Amniotic epithelial cell (primary cell): ENCODE measurements at places on chromosomes 11 and 22.

DNA sequence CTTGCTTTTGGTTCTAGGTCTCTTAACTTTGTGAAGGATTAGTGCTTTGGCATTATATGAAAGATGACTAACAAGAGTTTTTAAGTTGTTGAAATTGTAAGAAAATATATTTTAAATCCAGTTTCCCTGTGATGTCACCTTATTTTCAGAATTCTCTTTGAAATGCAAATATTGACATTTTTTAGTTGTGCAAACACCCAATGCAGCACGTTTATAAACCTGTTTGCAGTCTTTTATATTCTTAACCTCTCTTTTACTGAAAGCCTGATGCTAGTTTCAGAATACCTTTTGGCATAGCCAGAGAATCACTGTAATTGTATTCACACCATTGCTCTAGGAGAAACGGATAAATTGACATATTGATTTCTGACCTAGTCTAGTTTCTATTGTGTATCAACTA is 42.8 kb upstream of the SLC37A2 start:
- no peak for DNase-seq

- no peak for DNase-seq
These were observed 132.2 kb upstream of the NECTIN1 start for GRCh38 chr11:119861160-119861559.

- no peak for DNase-seq
These were observed 64.4 kb downstream of the SPON1 start for GRCh38 chr11:14026961-14027360.

GRCh38 chr11:114260483-114260882 is 35.7 kb upstream of the NNMT start:
- DNase-seq = no peak

GRCh38 chr11:396511-396947 is 2.5 kb downstream of the PKP3 start:
- peak; percentile 13 for DNase-seq

DNA sequence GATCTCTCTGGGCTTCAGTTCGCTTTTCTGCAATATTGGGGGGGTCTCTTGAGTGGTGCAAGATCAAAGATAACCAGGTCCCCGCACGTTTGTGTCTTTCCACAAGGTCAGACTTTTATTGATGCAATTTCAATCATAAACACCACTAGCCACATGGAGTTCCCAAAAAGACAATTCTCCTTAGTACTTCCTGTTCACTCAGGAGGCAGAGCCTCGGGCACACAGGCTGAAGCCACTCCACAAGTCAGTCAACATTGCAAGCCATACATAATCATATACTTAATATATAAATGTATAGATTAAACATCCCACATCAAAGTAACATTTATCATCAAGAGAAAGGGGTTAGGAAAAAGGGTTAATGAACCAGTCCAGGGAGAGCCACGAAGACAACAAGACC is 12.0 kb downstream of the ST14 start:
- DNase-seq = no peak

DNA sequence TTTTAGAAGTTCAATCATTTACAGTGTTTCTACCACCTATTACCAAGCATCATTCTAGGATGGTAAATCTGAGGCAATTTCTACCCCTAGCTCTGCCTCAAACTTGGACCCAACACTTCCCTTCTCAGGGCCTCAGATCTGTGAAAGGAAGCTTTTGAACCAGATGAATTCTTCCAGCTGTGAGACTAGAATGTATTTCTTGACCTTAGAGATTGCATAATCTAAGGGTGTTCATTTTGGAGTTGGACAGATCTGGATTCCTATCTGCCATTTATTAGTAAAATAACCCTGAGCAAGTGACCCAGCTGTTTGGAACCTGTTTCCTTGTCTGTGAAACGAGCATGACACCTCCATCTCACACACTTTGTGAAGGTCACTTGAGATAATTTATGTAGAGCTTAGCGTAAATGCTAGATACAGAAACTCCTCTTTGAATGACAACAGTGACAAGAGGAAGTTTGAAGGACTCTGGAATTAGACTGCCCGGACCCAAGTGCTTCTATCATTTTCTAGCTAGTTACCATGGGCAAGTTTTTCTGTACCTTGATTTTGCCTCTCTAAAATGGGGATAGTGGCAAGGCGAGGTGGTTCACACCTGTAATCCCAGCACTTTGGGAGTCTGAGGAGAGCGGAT is 3.8 kb upstream of the INTS5 start:
- no peak for DNase-seq

DNA sequence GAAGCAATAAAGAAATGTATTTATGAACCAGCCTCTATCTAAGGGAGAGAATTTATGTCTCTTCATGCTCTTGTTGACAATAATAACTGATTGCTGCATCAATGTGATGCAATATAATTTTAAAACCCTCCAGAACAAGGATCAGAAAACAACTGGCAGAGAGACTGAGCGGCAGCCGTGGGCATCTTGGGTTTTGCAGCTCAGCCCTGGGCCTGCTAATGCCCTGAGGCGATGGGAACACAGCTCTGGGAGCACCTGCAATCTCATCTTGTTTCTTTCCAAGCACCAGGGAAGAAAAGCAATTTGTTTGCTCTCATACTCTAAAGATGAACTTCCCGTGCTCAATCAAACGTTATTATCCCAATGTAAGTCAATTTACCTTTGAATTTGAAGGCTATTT is 245.7 kb downstream of the ST3GAL4 start:
- DNase-seq = no peak

DNA sequence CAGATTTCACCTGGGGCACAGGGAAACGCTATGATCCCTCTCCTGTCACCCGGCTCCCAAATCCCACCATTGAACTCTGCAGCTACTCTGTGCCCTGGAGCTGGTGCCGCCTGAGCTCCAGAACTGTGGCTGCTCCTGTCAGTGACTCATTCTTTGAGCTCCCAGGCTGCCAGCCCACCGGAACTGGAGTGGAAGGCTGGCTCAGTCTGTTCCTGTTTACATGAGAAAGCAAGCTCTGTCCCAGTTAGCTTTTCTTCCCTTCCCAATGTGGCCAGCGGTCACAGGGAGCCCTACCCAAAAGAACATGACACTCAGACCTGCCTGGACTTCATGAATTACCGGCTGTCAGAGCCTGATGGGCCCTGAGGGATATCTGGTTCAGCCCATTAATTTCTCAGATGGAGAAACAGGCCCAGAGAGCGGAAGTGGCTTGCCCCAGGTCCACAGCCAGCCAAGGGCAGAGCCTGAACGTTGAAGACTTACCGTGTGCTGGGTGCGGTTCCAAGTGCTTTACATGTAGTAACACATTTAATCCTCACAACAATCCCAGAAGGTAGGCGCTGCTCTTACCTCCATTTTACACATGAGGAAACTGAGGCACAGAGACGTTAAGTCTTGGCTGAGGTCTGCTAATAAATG is 23.8 kb upstream of the IGSF22 start:
- DNase-seq = peak; percentile 77

- peak; percentile 70 for DNase-seq
These were observed 84.2 kb downstream of the CTTN start for GRCh38 chr11:70482529-70482917.

DNA sequence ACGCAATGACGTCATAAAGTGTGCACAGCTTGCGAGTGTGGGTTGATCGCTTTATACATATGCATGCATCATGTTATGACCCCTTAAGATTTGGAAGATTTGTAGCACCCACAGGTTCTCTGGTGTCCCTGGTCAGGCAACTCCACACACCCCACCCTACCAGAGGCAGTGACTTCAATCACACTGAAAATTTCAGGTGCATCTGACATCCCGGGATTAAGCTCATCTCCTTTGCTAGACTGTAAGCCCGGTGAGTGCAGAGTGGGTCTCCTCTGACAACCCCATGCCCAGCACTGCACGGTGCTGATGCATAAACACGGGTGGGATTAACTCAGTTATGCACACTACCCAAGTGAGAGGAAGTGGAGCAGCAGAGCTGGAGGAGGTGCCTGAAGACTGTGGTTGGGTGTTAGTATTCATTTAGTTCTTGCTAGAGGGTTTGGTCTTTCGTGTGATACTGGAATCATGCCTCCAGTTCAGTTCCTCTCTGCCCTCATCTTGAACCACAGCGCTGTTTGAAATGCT is 6.5 kb downstream of the ARSA start:
- peak; percentile 10 for DNase-seq

- no peak for DNase-seq
These were observed 39.4 kb downstream of the MCM5 start for GRCh38 chr22:35439365-35439717.

GRCh38 chr11:27246925-27247324 is 116.1 kb downstream of the CCDC34 start:
- DNase-seq = no peak

- no peak for DNase-seq
These were observed 606.4 kb downstream of the OPCML start for GRCh38 chr11:132925825-132926469.

DNA sequence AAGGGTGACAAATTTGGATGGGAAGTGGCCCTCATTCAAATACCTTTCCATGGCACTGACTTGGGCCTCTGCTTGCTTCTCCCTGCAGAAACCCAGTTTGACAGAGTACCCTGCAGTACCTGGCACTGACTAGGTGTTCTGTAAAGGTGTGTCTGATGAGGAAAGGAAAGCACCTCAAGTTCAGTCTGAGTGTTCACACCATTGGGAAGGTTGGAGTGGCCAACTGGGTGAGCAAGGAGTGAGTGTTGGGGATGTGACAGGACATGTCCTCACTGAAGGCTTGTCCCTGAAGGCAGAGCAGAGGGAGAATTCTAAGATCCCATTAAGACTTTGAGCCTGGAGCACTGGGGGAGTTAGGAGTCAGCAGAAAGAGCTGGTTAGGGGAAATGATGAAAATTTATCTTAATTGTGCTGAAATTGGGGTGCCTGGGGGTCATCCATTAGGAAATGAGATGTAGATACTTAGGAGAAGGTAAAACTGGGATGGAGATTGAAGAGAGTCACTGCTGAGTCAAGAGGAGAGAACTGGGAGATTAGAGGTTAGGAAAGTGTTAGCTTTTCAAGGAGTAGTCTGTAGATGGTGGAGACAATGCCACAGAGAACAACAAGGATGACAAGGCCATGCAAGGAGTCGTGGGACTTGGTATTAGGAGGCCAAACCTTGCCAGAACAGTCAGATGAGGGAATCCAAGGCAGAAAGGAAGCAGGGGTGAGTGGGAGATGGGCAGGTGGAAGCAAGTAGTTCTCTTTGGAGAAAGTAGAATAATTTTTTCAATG is 6.1 kb downstream of the SREBF2 start:
- no peak for DNase-seq

DNA sequence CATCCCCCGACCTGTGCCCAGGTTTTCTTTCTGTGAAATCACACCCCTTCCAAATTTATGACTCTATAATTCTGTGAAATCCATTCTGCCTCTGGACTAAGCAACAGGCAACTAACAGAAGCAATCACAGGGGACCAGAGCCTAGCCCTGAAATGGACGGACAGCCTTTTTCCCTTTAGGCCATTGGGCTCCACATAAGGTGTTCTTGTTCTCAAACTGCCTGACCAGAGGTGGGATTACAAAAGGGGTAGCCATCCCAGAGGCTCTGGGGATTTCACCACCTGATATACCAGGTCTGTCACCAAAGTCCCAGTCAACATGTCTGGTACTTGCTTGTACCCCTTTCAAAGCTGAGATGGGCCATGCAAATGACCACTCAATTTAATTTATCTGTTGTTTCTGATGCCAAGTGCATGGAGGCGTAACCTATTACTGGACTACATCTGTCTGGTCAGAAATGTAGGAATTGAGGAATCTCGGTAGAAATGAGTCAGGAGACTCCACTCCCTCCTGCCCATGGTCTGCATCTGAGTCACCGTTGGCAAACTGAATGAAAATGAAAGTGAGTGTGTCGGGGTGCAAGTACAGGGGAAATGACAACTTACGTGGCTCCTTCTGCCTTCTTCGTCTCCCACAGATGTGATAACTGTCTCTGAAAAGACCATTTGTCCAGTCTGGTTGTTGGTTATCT is 10.2 kb downstream of the DKK3 start:
- DNase-seq = peak; percentile 92

DNA sequence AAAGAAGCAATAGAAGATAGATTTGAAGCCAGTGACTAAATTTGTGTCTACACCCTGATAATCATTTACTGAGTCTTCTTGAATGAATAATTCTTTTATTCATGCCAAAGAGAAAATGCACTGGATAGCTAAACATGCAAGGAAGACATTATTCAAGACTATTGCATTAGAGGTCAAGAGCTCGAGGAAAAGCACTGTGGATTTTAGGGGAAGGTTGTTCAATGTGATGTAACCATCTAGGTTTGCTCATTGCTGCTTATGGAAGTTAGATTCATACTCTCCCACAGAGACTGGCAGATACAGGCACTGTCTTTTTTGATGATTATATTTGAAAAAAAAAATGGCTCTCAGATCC is 682.1 kb downstream of the KCNA4 start:
- DNase-seq = peak; percentile 80

DNA sequence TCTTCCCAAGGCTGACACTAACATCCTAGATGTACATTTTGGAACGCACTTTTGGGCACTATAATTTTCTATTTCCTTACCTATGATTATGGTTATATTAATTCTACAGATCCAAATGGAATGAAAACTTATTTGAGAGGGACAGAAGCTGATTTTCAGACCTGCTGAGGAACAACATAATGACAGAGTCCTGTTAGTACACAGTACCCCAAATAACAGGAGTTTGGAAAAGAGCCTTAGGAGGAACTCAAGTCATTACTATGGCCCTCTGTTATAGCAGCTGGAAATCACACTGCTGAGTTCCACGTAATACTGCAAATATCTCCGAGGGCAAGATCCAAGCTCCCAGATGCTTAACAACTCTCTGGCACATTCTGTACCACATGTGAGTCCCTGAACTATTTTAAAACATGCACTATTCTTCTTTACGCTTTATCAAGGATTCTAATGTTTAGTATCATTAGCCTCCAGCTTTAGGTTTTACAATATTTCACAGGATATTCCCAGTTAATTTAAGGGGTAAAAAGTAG is 1027.7 kb upstream of the CCDC90B start:
- no peak for DNase-seq

DNA sequence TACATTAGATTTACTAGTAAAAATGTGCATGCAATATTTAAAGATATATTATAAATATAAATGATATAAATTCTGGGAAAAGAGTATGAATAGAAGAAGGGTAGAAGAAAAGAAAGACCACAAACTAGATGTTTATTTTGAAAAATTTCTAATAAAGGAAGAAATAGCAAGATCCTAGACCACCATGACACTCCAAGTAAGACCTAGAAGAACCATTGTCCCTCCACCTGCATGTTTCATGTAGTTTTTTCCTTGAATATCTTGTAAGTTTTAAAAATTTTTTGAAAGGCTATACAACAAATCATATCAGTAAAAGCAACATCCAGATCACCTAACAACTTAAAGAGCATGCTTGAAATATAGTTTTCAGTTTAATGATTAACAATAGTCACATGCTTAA is 46.8 kb downstream of the ARHGAP32 start:
- no peak for DNase-seq
